Activated T-helper 1 cell treated with anti-CD3 and anti-CD28 coated beads, Interleukin-2, amount 50 U/mL, for 16 hours (primary cell): ENCODE measurements at places on chromosomes 12 and 14.

GRCh38 chr14:59254911-59255545 lies 66.6 kb downstream of the DAAM1 start:
- DNase-seq = no peak

DNA sequence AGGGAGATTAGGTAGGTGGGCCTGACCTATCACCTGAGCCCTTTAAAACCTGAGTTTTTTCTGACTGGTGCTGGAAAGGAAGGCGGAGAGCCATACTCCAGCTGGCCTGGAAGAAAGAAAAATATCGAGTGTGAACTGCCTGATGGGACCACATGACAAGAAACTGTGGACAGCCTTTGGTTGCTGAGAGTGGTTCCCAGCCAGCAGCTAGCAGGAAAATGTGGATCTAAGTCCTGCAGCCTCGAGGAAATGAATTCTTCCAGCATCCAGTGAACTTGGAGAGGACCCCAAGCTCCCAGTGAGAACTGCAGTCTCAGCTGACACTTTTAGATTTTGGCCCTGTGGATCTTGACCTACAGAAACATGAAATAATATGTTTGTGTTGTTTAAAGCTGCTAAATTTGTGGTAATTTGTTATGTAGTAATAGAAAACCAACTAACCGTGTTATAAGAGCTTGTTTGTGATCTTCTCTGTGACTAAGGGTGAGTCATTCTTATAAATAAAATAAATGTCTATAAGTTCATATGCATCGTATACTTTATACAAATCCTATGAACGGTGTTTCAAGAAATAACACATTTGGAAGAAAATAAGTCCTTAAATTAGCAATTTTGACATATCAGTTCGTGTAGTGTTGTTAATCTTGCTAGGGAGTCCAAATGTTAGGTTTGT lies 359.6 kb downstream of the BMP4 start:
- DNase-seq = no peak

- DNase-seq = no peak
These were observed 37.1 kb downstream of the CMKLR1 start for GRCh38 chr12:108302016-108302402.

DNA sequence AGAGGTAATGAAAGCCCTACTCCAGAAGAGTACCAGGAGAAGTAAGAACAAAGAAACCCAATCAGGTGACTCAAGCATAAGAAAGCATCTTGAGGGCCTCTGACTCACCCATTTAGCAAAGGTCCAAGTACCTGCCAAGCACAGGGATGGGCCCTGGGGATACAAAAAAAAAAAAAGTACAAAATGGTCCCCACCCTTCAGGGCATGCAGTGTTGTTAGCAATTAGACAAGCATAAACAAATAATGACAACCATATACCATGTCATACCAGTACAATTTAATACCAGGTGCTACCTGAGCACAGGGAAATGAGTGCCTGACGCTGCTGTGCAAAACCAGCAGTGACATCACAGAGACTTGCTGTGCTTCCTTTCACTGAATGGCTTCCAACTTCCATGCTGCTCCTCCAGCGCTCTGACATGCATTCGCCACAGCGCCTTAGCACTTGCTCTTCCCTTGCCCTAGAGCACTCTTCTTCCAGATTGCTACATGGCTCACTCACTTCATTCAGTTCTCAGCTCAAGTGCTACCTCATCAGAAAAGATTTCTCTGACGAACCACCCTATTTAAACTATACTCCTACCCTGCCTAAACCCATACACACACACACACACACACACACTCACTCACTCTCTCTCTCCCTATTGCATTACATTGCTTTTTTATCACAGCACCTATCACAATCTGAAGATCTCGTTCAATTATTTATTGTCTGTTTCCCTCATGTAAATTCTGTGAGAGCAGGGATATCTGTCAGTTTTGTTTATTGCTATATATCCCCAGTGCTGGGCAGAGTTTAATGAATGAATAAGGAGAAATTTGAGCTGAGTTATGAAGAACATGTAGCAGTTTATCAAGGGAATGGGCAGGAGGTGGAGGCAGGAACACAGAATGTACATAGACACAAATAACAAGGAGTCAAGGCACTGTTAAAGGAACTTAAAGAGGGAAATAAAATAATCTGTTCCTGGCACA lies 12.9 kb upstream of the EPS8 start:
- DNase-seq = no peak
